A375 (cell line): ENCODE measurements at places on chromosomes 6 and 20. TPM values are rescaled to one million over a fixed set of nuclear protein-coding genes. Genes with fewer than 3 reads are reported as not detected.

RAB23 gene
- total RNA-seq, result 3.6 and 5.2 TPM in 2 replicates

HDDC2 gene
- total RNA-seq, result 75.1 and 88.6 TPM in 2 replicates

PTGIS gene
- total RNA-seq, result 0.05 and 0.08 TPM in 2 replicates

TCP11 gene
- total RNA-seq, result not detected in 2 replicates

OOEP gene
- total RNA-seq, result not detected in 2 replicates

PRR18 gene
- total RNA-seq, result not detected in 2 replicates

HLA-B gene
- 167 and 231 TPM in 2 replicates for total RNA-seq

EYS gene
- total RNA-seq, result 1.8 and 2.0 TPM in 2 replicates

CRYBG1 gene
- total RNA-seq, result 16.7 and 18.0 TPM in 2 replicates

SLC22A16 gene
- 0.13 TPM in 1 of 2 replicates, not detected in the other for total RNA-seq

IRAK1BP1 gene
- 2.3 and 3.2 TPM in 2 replicates for total RNA-seq

EGFL8 gene
- 5.5 and 12.9 TPM in 2 replicates for total RNA-seq

LINC00237 gene
- total RNA-seq, result not detected in 2 replicates

EEF1A1 gene
- total RNA-seq, result 8,479 and 9,610 TPM in 2 replicates

SLC2A10 gene
- total RNA-seq, result 3.0 and 5.4 TPM in 2 replicates

C20orf144 gene
- total RNA-seq, result 0.04 TPM in 1 of 2 replicates, not detected in the other

ADGB gene
- total RNA-seq, result not detected in 2 replicates

CARMIL1 gene
- 5.2 and 6.4 TPM in 2 replicates for total RNA-seq

CST11 gene
- total RNA-seq, result not detected in 2 replicates

OR12D2 gene
- total RNA-seq, result not detected in 2 replicates

ERVFRD-1 gene
- not detected in 2 replicates for total RNA-seq

ZNF831 gene
- total RNA-seq, result not detected in 2 replicates

EYA4 gene
- 34.6 and 39.3 TPM in 2 replicates for total RNA-seq

TMEM14C gene
- total RNA-seq, result 63.7 and 72.4 TPM in 2 replicates

SLC17A2 gene
- not detected in 2 replicates for total RNA-seq

SIGLEC1 gene
- not detected in 2 replicates for total RNA-seq

VSX1 gene
- not detected in 2 replicates for total RNA-seq

RNF144B gene
- total RNA-seq, result 0.19 and 0.45 TPM in 2 replicates

ARFGEF2 gene
- total RNA-seq, result 22.2 and 26.3 TPM in 2 replicates

HLA-DRB1 gene
- 67.3 and 68.2 TPM in 2 replicates for total RNA-seq

MEP1A gene
- not detected in 2 replicates for total RNA-seq

YTHDF1 gene
- total RNA-seq, result 25.4 and 27.3 TPM in 2 replicates

DLK2 gene
- 4.9 and 7.1 TPM in 2 replicates for total RNA-seq

TGM3 gene
- not detected in 2 replicates for total RNA-seq

ZFP64 gene
- total RNA-seq, result 9.9 and 10.9 TPM in 2 replicates

CRISP3 gene
- not detected in 2 replicates for total RNA-seq

BEND6 gene
- total RNA-seq, result 1.7 and 4.0 TPM in 2 replicates

PSORS1C2 gene
- total RNA-seq, result not detected in 2 replicates

TPX2 gene
- total RNA-seq, result 122 and 126 TPM in 2 replicates

MRAP2 gene
- 0.19 and 0.49 TPM in 2 replicates for total RNA-seq

OR12D3 gene
- 0.08 TPM in 1 of 2 replicates, not detected in the other for total RNA-seq

XKR7 gene
- not detected in 2 replicates for total RNA-seq

MOCS1 gene
- 8.5 and 9.4 TPM in 2 replicates for total RNA-seq
